Mucosa of descending colon (tissue), 3 donors: ENCODE measurements at places on chromosomes 11 and 22. TPM values are rescaled to one million over a fixed set of nuclear protein-coding genes. Genes with fewer than 3 reads are reported as not detected.

Gene TRIM51
- total RNA-seq = not detected

DNA sequence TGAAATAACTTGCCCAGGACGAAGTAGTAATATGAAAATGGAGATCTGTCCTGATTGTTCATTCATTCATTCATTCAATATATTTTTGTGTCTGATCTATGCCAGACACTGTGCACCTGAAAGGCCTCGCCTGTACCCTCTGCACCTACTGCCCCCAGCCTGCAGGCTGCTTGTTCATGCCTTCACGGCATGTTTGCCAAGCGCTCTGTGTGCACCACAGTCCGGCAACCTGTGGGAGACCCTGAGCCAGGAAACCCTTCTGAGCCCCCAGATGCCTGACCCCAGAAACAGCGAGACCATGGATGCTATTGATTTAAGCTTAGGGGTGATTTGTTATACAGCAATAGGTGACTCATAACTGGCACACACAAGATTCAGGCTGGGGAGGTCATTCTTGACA lies 47.0 kb downstream of the RTL6 start:
- no peak for DNase-seq

DNA sequence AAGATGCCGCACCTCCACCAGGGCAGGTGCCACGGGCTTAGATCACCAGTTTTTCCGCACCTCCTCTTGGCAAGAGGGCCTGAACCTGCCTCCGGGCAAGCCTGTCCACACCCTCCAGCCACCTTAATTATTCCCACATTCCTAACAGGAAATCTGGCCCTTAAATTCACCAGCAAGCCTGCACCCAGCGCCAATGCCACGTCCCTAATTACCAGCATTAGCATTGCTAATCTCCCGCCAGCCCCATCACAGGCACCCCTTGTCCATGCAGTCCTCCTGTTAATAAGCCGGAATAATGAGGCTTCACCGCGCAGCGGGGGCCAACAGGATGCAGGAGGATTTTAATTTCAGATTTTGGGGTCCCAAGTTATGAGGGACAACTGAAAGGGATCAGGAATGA lies 69.7 kb downstream of the PHF21B start:
- DNase-seq = peak; percentile 19

DNA sequence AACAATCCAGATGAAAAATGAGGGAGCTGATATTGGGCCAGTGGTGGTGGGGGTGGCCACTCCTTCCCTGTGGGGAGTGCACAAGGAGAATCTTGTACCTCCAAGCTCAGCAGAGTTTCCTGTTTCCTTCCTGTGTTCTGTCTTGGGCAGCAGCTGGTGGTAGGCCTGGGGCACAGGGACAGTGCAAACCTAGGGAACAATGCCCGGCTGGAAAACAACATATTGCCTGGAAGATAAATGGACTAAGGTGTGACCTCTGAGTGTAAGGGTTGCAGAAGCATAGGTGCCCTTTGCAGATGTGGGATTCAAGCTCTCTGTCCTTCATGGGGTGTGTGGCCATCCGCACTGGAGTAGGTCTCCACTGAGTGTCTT lies 5.8 kb upstream of the JAM3 start:
- no peak for DNase-seq

- DNase-seq = no peak
These were observed 15.1 kb downstream of the POU2AF1 start for GRCh38 chr11:111363985-111364384.

DNA sequence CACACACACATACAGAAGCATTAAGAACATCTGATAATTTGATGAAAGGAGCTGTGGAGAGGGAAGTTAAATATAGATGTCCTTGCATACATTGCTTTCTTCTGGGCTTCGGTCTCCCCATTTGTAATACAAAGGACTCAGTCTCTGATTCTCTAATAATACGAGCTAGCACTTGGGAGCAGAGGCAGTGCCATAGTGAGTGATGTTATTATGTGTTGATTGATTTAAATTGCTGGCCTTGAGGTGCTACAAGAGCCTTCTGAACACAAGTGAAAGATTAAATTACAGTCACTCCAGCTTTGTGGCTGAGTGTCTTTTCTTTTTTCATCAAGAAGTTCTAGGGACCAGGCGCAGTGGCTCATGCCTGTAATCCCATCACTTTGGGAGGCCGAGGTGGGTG lies 61.5 kb upstream of the HMGXB4 start:
- no peak for DNase-seq

DNA sequence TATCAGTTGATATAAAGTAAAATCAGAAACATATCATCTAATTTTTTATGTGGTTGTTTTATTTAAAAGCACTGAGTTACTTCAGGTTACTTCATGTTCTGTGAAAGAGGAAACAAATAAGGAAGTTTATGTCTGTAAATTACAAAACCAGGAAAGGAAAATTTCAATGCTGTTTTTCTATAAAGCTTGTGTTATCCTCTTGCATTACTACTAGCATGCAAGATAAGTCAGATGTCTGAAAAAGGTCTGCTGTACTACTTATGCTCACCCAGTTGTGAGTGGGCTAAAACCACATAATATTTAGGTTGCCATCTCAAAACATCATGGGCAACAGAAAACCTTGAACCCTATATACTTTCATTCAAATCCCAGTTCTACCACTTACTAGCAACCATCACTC lies 121.5 kb downstream of the ATG16L2 start:
- DNase-seq = no peak

DNA sequence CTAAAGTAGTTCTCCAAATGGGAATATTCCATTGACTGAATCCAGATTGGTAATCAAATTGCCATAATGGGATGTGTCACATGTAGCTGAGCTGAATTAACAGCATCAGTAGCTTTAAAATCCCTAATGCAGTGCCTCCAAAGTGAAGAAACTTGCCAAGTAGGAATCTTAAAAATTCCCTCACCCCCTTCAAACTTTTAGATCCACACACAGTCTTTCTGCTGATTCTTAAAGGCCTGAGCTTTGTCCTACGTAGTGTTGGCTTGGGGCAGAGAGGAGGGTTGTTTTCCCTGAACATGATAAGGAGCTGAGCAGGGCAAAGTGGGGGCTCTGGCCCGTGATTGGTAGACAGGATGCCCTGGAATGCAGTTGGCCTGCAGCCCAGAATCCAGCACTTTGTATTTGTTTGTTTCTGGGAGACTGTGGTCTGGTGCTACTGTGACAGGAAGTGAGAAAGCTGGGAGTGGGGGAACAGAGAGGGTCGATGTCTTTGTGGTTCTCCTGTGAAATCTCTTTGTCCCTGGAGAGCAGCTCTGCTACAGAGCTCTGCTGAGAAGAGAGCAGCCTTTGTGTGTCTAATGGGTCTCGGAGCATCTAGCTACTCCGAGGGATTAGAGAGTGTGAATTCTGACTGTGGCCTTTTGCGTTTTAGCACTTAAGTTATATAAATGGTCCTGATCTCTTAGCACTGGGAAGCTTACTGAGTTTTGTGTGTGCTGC lies 16.9 kb downstream of the CTNND1 start:
- peak; percentile 89 for DNase-seq

- no peak for DNase-seq
These were observed 132.0 kb downstream of the ELP4 start for GRCh38 chr11:31641477-31642062.

Gene KDM4E
- total RNA-seq = not detected

- DNase-seq = no peak
These were observed 34.9 kb downstream of the SCUBE1 start for GRCh38 chr22:43308060-43308830.

Gene CELSR1
- 4.2 TPM for total RNA-seq

GRCh38 chr11:109783840-109784239 lies 309.4 kb upstream of the ZC3H12C start:
- DNase-seq = no peak

DNA sequence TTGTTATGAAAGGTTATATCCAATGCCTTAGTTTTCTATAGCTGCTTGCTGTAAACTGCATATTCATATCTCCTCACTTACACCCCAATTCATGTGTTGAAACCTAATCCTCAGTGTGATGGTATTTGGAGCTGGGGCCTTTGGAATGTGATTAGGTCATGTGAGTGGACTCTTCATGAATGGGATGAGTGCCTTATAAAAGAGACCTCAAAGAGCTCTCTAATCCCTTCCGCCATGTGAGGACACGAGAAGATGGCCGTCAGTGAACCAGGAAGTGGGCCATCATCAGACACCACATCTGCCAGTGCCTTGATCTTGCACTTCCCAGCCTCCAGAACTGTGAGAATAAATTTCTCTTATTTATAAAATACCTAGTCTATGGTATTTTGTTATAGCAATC lies 79.3 kb downstream of the CYP2R1 start:
- DNase-seq = no peak

GRCh38 chr22:17137170-17137569 lies 16.0 kb upstream of the TMEM121B start:
- DNase-seq = no peak

GRCh38 chr11:37512156-37512780 lies 914.2 kb upstream of the RAG2 start:
- DNase-seq = no peak

DNA sequence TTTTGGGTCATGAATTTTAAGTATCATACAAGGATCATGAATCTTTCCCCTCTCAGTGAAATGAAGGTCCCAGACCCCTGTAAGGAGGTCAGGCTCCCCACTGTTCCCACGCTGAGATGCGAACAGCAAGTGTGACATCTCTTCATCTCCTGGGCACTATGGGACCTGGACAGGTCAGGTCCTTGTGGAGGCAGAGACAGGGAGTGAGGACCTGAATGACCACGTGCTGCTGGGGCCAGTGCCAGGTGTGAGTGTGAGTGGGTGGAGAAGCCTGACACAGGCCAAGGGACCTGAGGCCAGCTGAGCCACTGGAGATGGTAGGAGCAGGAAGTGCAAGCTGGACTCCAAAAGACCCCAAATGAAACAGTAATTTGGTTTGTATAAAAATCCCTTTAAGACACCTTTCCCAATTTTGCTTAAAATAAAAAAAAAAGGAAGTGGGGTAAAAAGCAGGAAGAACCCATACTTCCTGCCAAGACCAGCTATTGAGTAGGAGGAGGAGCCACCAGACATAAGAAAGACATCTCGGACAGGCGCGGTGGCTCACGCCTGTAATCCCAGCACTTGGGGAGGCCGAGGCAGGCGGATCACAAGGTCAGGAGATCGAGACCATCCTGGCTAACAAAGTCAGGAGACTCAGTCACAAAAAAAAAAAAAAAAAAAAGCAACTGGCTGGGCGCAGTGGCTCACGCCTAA lies 35.4 kb upstream of the SERPIND1 start:
- no peak for DNase-seq

DNA sequence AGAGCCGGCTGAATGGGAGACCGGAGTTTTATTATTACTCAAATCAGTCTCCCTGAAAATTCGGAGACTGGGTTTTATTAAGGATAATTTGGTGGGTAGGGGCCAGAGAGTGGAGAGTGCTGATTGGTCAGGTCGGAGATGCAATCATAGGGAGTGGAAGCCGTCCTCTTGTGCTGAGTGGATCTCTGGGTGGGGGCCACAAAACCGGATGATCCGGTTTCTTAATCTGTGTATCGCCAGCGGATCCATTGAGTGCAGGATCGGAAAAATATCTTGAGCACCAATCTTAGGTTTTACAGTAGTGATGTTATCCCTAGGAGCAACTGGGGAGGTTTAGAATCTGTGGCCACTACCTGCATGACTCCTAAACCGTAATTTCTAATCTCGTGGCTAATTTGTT lies 886 bp upstream of the NIPSNAP1 start:
- DNase-seq = peak; percentile 69

GRCh38 chr11:117523680-117524079 lies 196.0 kb downstream of the CEP164 start:
- no peak for DNase-seq
